ENCODE measurements at places on chromosomes 12 and 14.

GRCh38 chr12:89392391-89392790 lies 40.1 kb upstream of the DUSP6 start:
- DNase-seq: no peak

DNA sequence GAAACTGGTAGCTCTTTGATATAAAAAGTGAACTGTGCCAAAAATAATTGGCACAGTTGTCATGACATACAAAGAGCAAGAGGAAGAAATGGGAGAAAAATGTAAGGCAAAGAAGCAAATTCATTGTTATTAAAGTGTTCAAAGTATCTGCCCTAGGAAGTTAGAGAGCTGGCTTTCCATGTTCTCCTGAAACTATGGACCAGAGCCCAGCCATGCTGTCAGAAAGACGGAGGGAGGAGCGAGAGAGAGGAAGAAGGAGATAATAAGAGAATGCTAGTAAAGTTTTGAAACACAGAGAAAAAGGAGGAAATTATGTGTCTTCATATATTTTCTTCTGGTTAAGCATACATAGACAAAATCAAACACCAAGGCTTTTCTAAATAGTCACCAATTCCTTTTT lies 78.1 kb upstream of the PELI2 start:
- DNase-seq: no peak

DNA sequence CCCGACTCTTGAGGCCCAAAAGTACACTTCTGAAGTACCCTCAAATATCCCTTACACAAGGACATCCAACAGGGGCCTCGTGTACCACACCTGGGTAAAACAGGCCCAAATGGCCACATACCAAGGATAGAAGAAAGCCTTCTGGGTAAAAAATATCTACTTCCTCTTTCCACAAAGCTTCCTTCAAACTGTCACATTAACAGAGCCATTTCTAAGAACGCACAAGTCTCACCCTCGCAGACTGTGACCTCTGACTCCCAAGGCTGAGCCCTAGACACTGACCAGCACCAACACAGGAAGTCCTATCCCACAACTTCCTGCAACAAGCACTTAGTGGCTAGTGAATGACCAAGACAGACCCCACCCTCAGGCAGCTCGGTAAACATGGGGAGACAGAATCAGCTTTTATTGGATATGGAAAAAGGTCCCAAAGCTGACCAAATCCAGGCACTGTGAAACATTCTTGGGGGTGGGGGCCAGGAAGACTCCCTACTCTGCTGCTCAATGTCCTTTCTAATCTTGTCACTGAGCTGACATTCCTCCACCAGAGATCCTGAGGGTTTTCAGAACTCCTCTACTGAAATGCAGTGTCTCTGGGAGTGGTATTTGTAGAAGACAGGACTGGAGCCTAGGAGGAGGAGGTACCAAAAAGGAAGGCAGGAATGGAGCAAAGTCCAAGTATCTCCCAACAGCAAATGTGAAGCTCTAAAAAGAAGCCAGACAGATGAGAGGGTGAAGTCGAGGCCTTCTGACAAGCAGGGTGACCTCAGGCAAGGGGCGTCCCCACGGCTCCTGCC lies 15.9 kb downstream of the KCTD10 start:
- no peak for DNase-seq

- DNase-seq: no peak
Measured at GRCh38 chr14:23154964-23155587, 28.4 kb downstream of the SLC7A8 start.

- DNase-seq: no peak
Measured at GRCh38 chr14:68577802-68578541, 214.9 kb downstream of the ZFP36L1 start.

DNA sequence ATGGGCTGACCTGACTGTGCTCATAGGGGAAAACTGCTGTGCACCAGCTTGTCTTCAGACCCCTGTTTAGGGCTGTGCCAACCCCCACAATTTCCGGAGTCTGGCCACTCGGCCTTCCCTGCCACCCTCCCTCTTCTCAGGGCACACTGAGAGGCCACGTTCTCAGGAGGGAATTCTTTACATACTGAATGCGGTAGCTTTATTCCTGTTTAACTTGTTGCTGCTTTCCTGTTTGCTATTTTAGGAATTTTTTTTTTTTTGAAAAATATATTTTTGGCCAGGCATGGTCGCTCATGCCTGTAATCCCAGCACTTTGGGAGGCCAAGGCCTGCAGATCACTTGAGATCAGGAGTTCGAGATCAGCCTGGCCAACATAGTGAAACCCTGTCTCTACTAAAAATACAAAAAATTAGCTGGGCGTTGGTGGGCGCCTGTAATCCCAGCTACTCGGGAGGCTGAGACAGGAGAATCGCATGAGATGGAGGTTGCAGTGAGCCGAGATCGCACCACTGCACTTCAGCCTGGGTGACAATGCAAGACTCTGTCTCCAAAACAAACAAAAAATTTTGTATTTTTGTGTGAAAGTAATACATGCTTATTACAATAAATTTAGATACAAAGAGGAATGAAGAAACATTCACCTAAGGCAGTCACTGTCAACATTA lies 39.5 kb downstream of the TPCN1 start:
- no peak for DNase-seq

GRCh38 chr12:91361864-91362263 lies 179.2 kb upstream of the DCN start:
- DNase-seq: no peak

- DNase-seq: no peak
Measured at GRCh38 chr12:77847060-77847541, 16.4 kb downstream of the NAV3 start.

GRCh38 chr14:32142754-32143437 lies 58.9 kb upstream of the RNU6-7 start:
- DNase-seq: no peak

DNA sequence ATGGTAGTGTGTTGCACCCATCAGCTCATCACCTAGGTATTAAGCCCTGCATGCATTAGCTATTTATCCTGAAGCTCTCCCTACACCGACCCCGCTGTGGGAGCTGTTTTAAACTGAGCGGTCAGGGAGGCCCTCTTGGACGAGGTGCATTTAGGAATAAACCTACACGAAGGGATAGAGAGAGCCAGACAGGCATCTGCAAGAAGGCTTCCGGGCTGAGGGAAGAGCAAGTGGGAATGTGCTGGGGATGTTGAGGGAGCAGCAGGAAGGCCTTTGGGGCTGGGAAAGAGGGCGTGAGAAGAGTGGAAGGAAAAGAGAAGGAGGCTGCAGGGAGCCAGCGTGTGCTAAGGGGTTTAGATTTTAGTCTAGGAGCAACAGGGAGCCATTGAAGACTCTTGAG lies 34.5 kb downstream of the RPH3A start:
- no peak for DNase-seq

DNA sequence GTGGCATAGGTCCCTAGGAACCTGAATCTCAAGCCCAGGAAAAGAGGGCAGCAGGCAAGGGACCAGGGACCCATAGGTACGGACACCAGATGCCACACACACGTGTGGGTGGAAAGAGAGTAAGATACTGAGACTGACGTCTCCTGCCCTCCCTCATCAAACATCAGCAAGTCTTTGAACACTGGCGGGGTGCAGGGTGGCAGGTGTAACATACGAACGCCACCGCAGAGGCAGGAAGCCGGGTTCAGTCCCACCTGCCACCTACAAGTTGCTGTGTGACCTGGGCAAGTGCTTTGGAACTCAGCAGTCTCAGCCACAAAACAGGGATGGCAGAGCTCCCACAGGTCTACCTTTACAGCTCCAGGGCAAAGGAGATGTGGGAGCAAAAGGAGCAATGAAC lies 11.1 kb downstream of the ACTN1 start:
- DNase-seq: no peak

DNA sequence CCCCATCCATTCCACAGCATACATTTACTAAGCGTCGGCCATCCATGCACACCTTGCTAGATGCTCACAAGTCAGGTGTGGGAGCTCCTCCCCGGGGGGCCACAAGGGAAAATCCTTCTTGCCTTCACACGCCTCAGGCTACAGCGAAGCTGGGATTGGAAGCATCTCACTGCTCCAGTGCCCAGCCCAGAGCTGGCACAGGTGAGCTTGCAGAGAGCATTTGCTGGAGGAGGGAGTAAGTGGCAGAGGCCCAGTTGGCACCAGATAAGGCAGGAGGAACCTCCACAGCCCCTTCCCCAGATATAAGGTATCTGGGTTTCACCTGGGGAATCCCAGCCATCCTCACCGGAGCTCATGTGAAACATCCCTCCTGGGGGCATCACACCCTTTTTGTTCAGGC lies 1.8 kb downstream of the TRPV4 start:
- no peak for DNase-seq

DNA sequence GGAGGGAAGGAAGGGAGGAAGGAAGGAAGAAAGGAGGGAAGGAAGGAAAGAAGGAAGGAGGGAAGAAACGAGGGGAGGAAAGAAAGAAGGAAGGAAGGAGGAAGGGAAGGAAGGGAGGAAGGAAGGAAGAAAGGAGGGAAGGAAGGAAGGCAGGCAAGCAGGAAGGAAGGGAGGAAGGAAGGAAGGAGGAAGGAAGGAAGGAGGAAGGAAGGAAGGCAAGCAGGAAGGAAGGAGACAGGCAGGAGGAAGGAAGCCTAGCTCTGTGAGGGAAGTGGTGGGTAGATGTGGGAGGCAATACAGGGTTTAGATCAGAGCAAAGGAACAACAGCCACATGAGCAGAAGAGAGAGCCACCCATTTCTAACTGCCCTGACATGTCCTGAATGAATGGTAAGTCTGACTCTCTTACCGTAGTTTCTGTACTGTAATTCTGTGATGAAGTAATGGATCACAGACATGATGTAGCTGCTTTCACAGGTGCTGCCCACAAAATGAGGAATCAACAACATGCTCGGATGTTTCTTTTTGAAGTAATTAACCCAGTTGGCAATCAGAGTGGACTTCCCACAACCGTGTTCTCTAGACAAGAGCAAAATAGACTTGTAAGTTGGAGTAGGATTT lies 24.4 kb upstream of the HSP90B1 start:
- DNase-seq: no peak

DNA sequence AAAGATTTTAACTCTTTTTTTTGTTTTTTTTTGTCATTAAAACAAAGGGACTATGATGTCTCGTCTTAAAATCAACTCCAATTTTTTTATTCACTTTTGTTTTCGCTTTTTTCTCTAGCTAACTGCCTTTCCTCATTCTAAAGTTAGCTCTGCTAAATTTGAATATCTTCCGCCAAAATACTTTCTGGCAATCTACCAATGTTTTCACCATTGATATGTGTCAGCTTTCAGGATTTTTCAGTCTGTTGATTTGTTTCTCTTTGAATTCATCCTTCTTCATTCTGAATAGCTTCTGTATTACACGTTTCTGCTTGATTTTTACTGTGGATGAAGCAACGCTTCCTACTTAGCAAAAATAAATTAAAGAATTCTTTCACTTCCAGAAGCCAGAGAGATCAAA lies 38.7 kb upstream of the NOVA1 start:
- no peak for DNase-seq

- no peak for DNase-seq
Measured at GRCh38 chr14:74583689-74584434, 28.2 kb downstream of the LTBP2 start.

DNA sequence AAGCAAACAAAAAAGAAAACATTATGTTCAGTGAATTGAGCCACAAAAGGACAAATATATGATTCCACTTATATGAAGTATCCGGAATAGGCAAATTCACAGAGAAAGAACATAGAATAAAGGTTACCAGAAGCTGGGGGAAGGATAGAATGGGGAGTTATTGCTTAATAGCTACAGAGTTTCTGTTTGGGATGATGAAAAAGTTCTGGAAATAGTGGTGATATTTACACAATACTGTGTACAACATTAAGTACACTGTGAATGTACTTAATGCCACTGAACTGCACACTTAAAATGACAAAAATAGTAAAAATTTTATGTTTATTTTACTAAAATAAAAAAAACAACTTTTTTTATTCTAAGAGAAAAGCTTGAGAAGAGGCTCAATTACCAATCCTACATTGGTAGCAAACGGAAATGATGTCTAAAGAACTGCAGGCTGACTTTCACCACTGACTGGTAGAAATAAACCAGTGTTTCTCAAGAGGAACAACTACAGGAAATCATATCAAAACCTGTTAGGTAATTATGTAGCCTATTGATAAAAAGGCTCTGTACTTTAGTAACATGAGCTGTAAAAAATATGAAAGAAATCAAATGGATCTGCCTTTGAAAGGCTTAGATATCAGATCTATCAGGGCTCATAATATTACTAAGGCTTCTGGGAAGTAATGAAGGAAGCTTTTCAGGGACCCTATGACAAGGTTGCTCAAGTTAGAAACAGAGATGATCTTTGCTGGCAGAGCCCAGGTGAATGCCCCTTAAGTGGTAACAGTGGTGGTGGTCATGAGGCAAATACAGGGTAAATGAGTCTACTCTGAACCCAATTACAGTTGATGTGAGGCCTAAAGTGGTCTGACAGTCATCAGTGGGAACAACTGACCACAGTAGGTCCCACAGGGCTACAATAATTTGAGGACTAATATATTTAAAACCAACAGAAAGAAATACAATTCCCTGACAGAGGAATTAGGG lies 41.3 kb downstream of the BAZ1A start:
- no peak for DNase-seq

DNA sequence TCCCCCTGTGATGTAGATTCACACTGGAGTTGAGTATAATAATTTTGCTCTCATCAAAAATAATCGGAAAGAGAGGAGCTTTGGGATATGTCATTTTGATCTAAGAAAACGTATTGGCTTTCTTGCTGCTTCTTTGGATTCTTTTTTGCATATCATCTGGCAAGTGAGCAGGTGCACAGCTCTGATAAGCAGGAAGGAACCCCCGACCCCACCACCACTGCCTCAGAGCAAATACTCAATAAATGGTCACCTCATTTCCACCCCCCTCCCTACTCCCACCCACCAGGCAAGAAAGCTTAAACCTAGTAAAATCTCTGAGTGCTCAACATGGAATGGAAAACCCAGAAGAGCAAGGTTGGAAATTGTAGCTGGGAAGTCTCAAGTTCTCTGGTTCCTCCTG lies 49.4 kb downstream of the IFNG-AS1 start:
- DNase-seq: no peak

DNA sequence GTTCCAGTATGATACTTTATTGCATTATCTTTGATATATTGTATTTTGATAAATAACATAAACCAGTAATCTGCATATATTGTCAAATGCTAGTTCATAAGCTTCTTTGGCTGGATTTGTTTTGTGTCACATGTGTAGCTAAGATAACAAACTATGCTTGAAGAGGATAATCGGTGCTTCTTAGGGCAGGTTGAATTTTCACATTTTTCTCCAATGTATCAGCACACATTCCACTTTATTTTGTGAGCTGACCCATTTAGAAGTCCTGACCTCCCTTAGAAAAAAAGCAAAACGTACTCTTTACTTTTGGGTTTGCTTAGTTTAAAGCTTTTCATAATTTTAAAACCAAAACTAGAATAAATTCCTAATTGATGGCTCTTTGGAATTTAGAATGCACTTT lies 277.7 kb upstream of the DDHD1 start:
- no peak for DNase-seq
